SW480 (cell line): ENCODE measurements at places on chromosomes 13 and 19.

DNA sequence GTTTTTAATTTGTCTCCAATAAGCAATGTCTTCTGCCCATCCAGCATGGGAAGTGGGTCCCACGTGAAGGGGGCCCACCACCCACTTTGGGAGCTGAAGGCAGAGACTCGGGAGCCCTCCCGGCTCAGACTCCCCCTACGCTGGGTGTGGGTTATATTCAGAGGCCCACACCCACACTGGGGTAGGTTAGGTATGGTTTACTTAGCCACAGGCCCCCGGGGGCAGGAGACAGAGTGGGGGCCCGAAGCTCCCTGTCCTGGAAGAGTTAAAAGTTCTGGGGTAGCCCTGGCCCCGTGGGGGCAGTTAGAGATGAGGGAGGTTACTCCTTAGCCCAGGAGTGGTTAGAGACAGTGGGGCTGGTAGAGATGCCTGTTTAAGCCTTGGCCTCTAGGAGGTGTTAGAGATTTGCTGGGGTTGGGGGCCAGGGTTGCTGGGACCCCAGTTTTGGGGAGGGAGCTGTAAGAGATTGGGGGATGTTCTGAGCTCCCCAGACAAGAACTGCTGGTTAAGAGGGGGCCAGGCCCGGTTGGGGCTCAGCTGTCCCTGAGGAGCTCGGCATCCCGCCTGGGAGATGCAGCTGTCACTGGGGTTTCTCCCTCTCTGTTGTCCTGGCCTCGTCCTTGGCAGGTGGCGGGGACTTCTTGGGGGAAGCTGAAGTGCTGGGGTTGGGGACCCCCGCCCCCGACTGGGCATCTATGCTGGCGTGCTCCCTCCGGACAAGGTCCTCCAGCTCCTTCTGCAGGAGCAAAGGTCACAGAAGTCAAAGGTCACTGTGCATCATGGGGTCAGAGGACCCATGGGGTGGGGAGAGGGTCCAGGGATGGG is 712 bp upstream of the RINL start:
- no peak for DNase-seq

GRCh38 chr19:5578097-5578846 is 10.5 kb upstream of the TINCR start:
- DNase-seq: peak; percentile 31

DNA sequence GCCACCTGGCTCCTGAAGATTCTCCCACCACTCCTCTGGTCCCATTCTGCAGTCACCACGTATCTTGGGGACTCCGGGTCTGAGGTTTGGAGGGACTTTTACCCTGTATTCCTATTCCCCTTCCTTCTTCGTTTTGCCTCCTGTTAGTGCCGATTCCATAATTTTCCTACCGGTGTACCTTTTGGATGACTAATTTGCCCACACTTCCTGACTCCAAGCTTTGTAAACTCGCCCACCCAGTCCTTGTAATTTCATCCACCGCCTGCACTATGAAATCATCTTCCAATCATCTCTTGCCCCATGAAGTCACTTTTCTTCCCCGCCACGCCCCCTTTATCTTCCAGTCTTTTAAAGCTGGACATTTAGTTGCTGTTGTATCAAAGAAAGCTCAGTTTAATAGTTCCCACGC is 572 bp downstream of the UCHL3 start:
- peak; percentile 89 for DNase-seq

DNA sequence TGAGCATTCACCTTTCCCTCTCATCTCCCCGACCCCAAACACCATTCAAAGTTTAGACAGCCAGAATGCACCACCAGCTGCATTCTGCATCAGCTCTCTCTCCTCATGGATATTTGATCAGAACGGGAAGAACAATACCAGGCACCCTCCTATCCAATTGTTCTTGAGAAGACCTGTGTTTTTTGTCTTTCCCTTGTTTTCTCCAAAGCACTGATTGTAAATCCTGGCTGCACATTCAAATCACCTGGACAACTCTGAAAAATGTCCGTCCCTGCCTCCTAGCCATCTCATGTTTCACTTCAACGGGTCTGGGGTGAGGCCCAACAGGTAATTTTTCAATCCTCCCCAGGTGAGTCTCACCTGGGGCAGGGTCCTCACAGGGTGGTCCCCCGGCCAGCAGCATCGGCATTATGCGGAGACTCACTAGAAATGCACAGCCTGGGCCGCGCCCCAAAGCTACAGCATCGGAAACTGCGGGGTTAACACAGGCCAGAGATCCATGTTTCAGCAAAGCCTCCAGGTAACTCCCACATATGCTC is 5.5 kb downstream of the IRS2 start:
- peak; percentile 58 for DNase-seq

DNA sequence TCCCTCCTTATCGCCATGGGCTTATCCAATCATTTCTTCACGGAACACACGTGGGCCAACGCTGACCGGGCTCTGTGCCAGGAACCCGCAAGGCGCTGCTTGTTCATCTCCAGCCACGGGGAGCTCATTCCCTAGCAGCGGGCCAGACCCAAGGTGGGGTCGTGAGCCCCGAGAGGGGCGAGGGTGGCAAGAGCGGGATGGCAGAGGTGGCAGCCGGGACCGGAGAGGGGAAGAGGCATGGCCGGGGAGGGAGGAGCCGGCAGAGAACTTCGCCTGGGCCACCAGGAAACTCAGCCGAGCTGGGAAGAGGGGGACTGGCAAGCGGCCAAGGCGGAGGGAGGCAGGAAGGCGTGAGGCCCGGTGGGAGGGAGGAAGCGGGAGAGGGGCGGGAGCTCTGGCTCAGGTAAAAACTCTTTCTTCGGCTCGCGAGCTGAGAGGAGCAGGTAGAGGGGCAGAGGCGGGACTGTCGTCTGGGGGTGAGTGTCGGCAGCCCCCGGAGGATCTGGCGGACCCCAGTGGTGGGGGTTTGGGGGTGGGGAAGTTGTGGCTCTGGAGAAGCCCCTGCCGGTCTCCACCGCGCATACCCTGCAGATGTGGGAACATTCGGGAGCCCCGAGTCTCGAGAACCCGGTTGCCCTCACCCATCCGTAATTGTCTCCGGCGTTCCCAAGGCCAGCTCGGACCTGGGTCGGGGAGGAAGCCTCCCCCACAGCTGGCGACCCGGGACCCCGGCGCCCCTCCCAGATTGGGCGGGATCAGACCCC is at the start of gene B3GNT3:
TSS of gene B3GNT3 (plus strand) at position 408 of the 764 bp plus-strand sequence. CDS start 12,670 bp downstream, outside the sequence.
- peak; percentile 87 for DNase-seq

DNA sequence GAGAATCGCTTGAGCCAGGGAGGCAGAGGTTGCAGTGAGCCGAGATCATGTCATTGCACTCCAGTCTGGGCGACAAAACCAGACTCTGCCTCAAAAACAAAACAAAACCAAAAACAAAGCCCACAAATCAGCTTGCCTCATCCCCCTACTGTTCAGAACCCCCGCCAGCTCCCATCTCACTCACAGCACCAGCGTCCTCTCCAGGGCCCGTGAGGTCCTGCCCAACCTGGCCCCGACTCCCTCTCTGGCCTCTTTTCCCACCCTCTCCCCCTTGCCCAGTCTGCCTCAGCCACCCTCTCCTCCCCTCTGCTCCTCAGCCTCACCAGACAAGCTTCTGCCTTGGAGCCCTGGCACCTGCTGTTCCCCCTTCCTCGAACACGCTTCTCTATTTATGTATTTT is 3.8 kb downstream of the SLC8A2 start:
- DNase-seq: no peak

- peak; percentile 72 for DNase-seq
Measured at GRCh38 chr19:16771618-16772017, 52.0 kb downstream of the NWD1 start.

DNA sequence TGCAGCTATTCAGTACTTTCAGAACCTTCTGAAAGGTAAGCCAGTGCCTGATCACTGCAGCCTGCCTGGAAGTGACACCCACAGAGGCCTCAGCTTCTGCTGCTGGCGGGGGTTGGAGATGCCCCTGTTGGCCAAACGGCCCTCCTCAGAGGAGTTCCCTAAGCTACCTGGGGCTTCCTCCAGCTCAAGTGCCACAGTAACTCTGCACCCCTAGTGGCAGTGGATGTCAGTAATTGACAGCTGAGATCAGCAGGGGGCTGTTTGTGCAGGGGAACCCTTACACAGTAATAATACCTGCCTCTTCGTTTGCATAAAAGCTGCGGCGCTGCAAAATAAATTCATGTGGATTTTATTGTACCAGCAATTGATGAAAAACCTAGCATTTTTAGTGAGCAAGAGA is 28.9 kb downstream of the TDRD12 start:
- DNase-seq: peak; percentile 33

GRCh38 chr13:41547251-41548000 is 90.1 kb downstream of the RGCC start:
- DNase-seq: no peak

DNA sequence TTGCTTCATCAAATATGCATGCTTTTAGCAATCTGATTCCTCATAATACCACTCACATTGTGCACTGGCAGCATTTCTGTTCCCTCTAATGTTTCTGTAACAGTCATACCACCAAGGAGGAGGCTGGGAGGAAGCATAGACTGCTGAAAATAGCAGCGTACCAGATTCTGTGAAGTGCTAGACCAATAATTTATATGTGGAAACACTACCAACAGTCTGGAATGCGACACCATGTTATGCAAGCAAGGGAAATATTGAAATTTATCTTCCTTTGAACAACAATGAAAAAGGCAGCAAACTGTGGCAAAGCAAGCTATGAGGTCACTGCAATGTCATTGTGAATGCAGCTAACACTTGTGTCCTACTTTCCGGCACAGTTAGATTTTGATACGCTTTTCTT is 1388.0 kb downstream of the EFNB2 start:
- DNase-seq: no peak

DNA sequence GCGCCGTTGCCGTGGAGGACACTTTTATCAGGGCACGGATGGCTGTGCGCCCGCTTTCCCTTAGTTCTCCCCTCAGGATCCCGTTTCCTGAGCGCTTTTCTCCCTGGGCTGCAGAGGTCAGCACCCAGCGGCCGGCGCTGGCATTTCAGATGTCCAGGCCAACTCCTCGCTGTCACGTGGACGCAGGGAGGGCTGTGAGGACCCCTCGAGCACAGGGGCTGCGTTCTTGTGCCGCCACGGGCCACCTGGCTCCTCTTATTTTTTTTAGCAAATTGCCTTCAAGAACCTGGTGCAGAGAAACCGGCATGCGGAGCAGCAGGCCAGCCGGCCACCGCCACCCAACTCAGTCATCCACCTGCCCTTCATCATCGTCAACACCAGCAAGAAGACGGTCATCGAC is 22.3 kb downstream of the ATP4B start:
- no peak for DNase-seq

- no peak for DNase-seq
Measured at GRCh38 chr13:80477661-80478443, 136.9 kb upstream of the SPRY2 start.

GRCh38 chr13:88602786-88603777 is 931.9 kb downstream of the SLITRK5 start:
- DNase-seq: no peak

DNA sequence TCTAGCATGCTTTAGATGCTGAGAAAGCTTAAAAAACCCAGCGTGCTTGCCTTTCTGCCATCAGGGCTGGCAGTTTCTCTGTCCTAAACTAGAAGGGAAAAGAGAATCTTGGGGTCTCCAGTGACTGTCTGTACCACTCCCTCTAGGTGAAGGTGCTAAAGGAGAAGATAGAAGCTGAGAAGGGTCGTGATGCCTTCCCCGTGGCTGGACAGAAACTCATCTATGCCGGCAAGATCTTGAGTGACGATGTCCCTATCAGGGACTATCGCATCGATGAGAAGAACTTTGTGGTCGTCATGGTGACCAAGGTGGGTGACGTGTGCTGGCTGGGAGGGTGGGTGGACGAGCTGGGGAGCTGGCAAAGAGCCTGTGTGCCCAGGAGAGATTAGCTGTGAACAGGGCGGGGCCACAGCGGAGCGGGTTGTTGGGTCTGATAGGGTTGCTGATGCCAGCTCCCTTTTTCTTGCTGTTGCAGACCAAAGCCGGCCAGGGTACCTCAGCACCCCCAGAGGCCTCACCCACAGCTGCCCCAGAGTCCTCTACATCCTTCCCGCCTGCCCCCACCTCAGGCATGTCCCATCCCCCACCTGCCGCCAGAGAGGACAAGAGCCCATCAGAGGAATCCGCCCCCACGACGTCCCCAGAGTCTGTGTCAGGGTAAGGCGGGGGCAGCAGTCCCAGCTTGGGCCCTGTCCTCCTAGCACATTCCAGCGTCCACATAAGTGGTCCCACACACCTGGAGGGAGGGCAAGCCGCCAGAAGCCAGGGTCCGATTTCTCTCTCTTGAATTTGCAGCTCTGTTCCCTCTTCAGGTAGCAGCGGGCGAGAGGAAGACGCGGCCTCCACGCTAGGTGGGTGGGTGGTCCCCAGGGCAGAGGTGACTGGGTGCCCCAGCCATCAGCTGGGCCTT is 2.3 kb downstream of the RAD23A start:
- DNase-seq: no peak

- peak; percentile 97 for DNase-seq
Measured at GRCh38 chr19:46697204-46697960, 19.5 kb downstream of the PRKD2 start.

GRCh38 chr19:37932985-37933936 is 26.3 kb downstream of the SIPA1L3 start:
- DNase-seq: peak; percentile 87

GRCh38 chr13:37290716-37291505 is 185.4 kb upstream of the CSNK1A1L start:
- no peak for DNase-seq

- DNase-seq: no peak
Measured at GRCh38 chr13:49305792-49306425, 58.2 kb downstream of the CDADC1 start.

DNA sequence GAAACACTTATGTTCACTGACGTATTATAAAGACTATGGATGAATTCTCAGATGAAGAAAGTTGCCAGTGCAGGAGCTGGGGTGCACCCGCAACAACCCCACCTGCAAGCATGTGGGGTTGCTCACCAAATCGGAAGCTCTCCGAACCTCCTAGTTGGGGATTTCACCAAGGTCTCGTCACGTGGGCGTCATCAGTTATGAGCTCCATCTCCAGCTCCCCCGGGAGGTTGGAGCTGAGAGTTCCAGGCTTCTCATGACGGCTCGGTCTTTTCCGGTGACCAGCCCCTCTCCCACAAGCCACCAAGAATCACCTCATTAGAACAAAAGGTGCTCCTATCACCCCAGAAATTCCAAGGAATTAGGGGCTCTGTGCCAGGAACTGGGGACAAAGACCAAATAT is 46.1 kb upstream of the TUBGCP3 start:
- DNase-seq: no peak

DNA sequence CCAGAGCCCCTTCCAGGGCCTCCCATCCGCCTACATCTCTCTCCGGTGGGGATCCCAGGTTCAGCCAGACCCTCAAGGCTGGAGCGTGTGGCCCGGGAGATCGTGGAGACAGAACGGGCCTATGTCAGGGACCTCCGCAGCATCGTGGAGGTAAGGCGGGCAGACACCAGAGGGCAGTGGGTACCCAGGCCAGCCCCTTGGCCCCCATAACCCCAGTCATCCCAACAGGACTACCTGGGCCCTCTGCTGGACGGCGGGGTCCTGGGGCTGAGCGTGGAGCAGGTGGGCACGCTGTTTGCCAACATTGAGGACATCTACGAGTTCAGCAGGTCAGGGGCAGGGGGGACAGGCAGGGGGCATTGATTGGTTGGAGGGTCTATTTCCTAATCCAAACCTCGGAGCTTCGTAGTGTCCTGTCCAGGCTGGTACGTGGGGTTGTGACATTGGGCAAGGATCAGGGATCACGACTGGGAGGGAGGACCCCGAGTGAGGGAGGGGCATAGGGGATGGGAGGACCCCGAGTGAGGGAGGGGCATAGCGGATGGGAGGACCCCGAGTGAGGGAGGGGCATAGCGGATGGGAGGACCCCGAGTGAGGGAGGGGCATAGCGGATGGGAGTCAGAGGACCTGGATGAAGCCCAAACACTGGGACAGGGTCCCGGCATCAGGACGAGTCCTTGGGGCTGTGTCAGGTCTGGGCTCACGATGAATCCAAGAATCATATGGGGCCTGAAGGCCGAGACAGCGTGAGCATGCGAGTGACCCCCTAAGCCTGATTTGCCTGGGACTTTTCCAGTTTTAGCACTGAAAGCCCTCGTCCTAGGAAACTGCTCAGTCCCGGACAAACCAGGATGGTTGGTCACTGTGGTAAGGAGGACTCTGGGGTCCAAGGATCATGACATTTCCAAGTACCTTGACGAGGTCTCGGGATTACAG is 2.9 kb downstream of the PLEKHG2 start:
- no peak for DNase-seq
